ENCODE measurements at places on chromosomes 12 and 14. TPM values are rescaled to one million over a fixed set of nuclear protein-coding genes. Genes with fewer than 3 reads are reported as not detected.
A peak's percentile ranks its signal among the peaks of the same experiment; 100 is the strongest.

Gene CSAD
- 21.1 TPM for total RNA-seq

DNA sequence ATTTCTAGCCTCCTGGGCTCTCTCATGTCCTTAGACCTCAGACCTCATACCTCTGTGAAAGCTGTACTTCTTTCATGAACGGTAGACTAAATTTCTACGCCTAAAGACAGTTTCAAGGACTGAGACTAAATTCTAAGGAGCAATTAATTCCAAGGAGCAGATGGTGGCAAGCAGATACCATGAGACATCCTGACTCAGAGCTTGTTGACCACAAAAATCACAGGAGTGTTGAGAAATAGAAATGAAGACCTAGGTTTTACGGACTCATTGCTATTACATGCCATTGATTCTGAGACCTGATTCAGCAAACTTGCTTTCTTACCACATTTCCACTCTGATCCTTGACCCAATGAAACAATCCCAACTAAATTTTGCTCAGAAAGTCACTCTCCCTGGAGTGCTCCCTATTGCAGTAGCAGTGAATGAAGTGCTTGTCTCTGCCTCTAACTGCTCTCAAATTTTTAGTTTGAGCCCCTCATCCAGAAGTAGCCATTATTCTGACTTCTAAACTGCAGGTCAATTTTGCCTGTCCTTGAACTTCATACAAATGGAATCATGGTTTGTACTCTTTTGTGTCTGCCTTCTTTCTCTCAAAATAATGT, 52.0 kb downstream of the PEX5 start:
- no peak for DNase-seq

Gene PLEKHG7
- total RNA-seq: not detected

DNA sequence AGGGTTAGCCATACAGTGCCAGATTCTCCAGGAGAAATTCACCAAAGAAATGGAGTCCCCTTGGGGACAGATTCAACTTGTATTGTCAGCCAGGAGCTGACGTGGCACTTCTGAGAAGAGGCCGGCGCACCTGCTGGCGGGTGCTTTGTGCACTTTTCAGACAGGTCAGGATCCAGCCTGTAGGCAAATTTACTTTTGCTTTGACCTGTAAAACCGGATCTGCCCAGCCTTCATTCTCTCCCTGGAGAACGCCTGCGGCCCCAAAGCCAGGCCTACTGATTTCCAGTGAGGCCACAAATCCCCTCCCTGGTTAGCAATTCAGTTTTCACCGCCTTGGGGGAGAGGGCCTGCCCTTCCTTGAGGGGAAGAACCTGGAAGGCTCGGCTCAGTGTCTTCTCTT, 17.4 kb downstream of the P2RX4 start:
- DNase-seq: no peak

- no peak for DNase-seq
Measured at GRCh38 chr12:93297536-93297935, 80.2 kb upstream of the NUDT4 start.

Gene EIF2S3B
- 0.44 TPM for total RNA-seq

Gene HOXC11
- total RNA-seq: not detected

- DNase-seq: no peak
Measured at GRCh38 chr12:24754690-24755638, 193.9 kb downstream of the BCAT1 start.

Gene POU6F1
- total RNA-seq: 14.4 TPM

DNA sequence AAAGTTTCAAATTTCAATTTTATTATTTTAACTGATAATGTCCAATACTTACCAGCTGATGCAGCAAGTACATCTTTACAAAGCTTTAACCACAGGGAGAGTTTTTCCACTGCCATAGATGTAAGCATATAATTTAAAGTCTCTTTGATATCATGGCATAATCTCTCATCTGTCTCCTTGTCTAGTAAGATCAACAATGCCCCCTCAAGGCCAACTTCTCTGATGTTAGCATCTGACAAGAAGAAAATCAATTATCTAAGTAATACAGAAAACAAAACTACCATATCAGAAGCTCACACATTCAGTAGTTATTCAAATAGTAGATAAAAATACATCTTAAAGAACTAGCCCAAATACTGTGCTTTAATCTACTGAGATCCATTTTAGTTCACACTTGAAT, 94.2 kb downstream of the HEATR5A start:
- peak; percentile 41 for DNase-seq

Gene HHIPL1
- 2.0 TPM for total RNA-seq

GRCh38 chr12:95473231-95473883, 595 bp upstream of the METAP2 start:
- peak; percentile 77 for DNase-seq

Gene PLCZ1
- total RNA-seq: not detected

DNA sequence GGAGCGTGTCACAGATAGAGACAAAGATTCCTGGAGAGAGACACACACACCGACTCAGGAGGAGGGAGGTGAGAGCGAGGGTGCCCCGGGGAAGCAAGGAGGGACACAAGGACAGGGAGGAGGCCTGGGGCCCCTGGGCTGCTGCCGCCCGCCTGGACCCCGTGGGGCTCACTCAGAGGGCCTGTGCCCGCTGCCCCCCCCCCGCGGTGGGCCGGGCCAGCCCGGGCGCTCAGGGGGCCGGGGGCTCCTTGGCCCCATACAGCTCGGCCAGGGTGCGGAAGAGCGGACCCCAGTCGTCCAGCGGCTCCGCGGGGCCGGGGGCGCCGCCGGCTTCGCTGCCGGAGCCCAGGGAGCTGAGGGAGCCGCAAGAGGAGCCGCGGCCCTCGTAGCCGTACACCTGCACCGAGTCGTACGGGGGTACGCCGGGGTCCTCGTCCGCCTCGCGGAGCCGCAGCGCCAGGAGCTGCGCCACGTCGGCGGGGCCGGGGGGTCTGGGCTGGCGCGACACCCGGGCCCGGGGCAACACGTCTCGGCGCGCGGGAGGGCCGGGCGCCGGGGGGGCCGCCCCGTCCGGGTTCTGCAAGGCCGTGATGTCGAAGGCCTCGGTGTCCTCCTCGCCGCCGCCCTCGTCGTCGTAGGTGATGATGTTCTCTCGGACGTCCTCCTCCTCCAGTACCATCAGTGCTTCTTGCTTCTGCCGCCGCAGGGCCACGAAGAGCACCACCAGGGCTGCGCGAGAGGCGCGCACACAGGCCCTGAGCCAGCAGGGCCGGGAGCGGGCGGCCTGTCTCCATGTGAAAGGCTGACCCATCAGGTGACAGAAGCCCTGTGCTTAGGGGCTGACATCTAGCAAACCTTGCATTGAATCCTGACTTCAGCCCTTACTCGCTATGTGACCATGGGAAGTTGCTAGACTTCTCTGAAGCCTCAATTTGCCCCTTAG, 6.0 kb downstream of the PSMB11 start:
- DNase-seq: no peak

Gene TIMELESS
- 28.2 TPM for total RNA-seq

Gene CLEC4D
- total RNA-seq: not detected

Gene AQP2
- not detected for total RNA-seq

Data from endothelial cell of umbilical vein (primary cell).